ENCODE measurements at places on chromosomes 4 and X. TPM values are rescaled to one million over a fixed set of nuclear protein-coding genes. Genes with fewer than 3 reads are reported as not detected.

The DDX53 gene
- not detected for total RNA-seq

The MAGEA10 gene
- total RNA-seq: not detected

DNA sequence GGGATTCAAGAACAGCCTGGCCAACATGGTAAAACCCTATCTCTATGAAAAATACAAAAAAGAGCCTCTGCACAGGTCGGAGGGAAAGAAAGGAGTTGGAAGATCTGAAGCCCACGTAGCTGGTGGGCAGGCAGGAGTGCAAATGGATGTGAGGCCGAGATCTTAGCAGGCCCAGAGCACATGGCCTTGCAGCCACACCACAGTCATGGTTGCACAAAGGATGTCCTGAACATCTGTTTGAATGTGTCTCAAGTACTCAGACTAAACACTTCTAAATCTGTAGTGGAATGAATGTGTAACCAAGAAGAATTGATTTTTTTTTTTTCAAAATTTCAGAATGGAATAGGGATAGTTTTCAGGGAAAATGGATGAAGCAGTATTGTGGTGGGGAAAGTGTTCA, 10.8 kb downstream of the CA5B start:
- no peak overlapping the region for H3K27ac ChIP-seq
- peaks cover 3% of the 10 kb centered on the region for H3K4me1 ChIP-seq
- H3K36me3 ChIP-seq: no peaks in the 10 kb centered on the region
- H3K27me3 ChIP-seq: no peaks in the 10 kb centered on the region

- no peak for DNase-seq
- H3K4me3 ChIP-seq: no peak overlapping the region
- no peaks in the 10 kb centered on the region for H3K27me3 ChIP-seq
- H3K4me1 ChIP-seq: peaks cover 3% of the 10 kb centered on the region
Observed at GRCh38 chrX:134525086-134525792, 65.3 kb downstream of the HPRT1 start.

The CSAG2 gene
- total RNA-seq: not detected

- peaks cover 38% of the 10 kb centered on the region for H3K27me3 ChIP-seq
- no peak for DNase-seq
- peaks cover 9% of the 10 kb centered on the region for H3K4me1 ChIP-seq
- no peak overlapping the region for H3K27ac ChIP-seq
Observed at GRCh38 chrX:72128881-72129280, 2.8 kb downstream of the RTL5 start.

DNA sequence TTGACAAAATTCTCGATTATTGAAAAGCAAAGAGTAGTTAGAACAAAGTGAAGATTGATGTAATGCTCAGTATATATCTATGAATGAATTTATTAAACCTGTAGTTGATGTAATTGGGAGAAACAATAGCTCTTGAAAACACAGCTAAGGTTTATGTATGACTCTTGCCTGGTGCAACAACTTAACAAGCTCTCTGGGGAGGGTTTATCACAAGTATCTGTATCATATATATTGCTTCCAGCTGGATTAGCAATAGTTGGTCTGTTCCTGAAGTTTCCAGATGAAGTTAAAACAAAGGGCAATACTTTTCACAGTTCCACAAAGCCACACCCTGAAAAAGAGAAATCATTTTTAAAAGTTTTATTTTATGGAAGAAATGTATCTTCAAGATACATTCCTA, 91.4 kb downstream of the ARSJ start:
- no peaks in the 10 kb centered on the region for H3K4me1 ChIP-seq
- DNase-seq: no peak
- H3K4me3 ChIP-seq: no peak overlapping the region
- no peaks in the 10 kb centered on the region for H3K27me3 ChIP-seq

DNA sequence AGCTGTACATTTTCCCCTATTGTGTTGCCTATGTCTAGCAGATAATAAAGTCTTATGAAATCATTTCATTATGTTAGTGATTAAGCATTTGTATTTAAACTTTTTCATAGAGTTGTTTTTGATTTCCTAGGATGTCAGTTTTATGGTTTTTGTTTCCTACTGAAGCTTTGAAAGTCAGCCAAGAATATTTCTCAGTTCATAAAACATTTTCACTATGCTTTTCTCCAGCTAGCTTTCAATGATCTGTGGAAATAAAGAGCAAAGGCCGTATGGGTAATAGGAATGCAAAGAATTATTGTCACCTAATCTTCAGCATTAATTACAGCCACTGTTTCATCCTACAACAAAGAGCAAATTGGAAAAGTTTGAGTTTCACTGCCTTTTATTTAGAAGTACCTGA, 145.7 kb upstream of the NUDT6 start:
- H3K36me3 ChIP-seq: no peaks in the 10 kb centered on the region
- no peaks in the 10 kb centered on the region for H3K4me1 ChIP-seq
- no peak overlapping the region for H3K27ac ChIP-seq
- no peak for DNase-seq
- no peaks in the 10 kb centered on the region for H3K27me3 ChIP-seq

DNA sequence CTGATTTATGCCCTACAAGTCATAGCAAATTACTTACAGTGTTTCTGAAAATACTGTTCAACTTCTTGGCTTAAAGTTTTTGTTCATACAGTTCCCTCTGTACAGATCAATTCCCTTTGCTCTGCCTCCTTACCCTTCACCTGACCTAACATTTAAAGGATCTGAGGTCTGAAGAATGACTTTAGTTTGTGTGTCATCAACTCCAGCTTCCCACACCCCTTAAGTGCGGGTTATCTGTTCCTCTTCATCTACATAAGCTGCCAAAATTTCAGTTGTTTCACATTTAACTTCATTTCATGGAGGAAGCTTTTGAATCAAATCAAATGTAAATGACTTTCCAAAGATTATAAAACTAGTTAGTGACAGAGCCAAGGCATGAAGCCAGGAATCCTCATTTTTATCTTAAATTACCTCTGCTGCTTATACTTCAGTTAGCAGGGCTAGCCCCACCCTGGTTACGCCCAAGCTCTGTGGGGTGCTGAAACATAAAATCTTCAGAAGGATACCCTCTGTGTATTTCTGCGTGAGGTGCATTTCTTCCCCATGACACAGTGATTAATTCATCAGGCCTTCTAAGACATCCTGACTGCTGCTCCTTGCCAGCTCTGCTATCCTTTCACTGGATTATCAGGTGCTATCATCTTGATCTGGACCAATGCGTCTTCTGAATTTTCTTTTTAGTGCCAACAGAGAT, 16.5 kb downstream of the CXCL1 start:
- H3K27me3 ChIP-seq: no peaks in the 10 kb centered on the region
- H3K36me3 ChIP-seq: no peaks in the 10 kb centered on the region
- no peaks in the 10 kb centered on the region for H3K4me1 ChIP-seq

The SYTL5 gene
- total RNA-seq: 0.38 TPM

The PPP4R3C gene
- total RNA-seq: not detected

DNA sequence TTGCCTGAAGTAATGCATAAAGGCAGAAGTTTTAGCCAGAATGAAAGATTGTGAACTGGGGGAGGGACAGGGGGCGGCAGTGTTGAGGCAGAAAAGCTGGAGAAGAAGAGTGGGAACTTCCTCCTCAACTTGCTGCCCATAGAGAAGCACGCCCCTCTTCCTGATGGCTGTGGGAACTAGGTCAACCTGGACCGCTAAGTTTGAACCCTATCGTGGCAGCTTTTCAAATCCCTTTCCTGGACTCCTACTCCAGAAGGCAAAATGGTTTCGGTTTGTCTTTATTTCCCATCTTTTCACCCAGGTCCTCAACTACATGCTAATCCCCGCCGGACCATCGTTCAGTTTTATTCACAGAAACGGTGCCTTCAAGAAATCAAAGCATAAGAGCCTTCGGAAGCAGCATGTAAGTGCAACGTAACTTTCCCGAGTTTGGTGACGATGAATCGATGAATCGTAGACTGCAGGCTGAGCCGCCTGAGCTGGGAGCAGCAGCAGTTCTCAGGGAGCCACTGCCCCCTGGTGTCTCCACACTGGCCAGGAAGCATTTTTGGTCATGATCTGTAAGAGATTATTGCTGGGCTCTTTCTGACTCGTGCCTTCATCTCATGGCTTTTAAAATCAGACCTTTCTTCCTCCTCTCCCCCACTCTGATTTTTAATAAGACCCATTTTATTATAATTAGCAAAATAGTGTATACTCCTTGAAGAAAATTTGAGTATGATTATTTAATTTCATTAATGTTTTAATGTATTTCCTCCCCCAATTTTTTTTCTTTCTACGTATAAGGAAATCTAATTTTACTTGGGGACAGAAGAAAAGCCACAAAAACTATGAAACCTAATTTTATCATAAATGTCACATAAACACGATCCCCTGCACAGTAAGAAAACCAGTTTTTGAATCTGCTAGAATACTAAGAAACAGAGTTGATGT, 21.4 kb downstream of the SPINK2 start:
- DNase-seq: peak; percentile 57
- no peaks in the 10 kb centered on the region for H3K27me3 ChIP-seq
- no peaks in the 10 kb centered on the region for H3K4me1 ChIP-seq
- no peaks in the 10 kb centered on the region for H3K36me3 ChIP-seq
- no peak overlapping the region for H3K27ac ChIP-seq

The C4orf36 gene
- total RNA-seq: 1.5 TPM

DNA sequence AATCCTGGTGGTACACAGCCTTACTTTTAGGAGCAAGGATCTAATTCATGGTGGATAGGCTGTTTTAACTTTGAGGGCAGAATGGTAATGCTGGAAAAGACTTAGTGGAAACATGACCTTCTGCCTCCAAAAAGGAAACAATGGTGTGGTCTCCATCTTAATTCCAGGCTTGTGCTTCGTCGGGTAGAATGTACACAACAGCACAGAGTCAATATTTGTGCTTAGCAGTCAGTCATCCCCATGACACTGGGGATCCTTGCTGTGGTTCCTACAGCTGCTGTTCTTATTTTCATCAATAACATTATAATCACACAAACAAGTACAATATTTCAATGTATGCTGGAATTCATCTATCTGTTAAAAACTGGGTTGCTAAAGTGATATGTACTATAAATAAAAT, 104.4 kb downstream of the HHIP start:
- H3K4me1 ChIP-seq: no peaks in the 10 kb centered on the region
- no peaks in the 10 kb centered on the region for H3K36me3 ChIP-seq
- DNase-seq: no peak
- H3K27ac ChIP-seq: no peak overlapping the region
- H3K27me3 ChIP-seq: no peaks in the 10 kb centered on the region
- H3K4me3 ChIP-seq: no peak overlapping the region

The COQ2 gene
- 21.5 TPM for total RNA-seq

GRCh38 chrX:112051576-112051975, 31.0 kb downstream of the TRPC5 start:
- H3K4me3 ChIP-seq: no peak overlapping the region
- H3K36me3 ChIP-seq: no peaks in the 10 kb centered on the region
- H3K4me1 ChIP-seq: no peaks in the 10 kb centered on the region

DNA sequence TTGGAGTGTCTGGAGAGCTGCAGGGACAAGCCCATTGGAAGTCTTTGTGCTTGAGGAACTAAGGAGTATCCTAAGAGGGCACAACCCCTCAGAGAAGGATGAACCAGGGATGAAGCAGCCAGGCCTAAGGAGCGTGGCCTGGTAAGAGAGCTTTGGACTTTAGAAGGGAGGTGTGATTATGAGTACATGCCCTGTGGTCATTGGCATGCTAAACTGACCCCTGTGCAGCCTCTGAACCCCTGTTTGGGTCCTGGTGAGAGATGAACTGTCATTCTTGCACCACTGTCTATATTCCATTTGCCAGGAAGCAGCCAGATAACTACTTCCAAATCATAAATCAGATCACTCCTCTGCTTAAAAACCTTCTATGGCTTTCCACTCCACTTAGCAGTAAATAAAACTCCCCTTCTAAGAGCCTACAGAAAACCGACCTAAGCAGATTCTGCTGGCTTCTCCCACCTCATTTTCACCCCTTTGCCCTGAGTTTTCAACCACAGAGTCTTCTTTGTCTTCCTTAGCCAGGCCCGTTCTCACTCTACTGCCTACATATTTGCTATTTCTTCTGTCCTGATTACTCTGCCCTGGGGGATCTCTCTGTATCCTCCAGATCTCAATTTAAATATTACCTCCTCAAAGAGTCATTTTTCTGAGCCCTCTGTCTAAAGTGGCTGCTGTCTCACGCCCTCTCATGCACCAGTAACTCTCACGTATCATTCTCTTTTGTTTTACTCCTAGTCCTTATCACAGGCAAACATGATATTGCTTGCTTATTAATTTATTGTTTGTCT, 56.7 kb downstream of the MID1IP1 start:
- no peak overlapping the region for H3K27ac ChIP-seq
- no peaks in the 10 kb centered on the region for H3K36me3 ChIP-seq
- no peak for DNase-seq
- H3K27me3 ChIP-seq: no peaks in the 10 kb centered on the region
- H3K4me1 ChIP-seq: no peaks in the 10 kb centered on the region
- no peak overlapping the region for H3K4me3 ChIP-seq

DNA sequence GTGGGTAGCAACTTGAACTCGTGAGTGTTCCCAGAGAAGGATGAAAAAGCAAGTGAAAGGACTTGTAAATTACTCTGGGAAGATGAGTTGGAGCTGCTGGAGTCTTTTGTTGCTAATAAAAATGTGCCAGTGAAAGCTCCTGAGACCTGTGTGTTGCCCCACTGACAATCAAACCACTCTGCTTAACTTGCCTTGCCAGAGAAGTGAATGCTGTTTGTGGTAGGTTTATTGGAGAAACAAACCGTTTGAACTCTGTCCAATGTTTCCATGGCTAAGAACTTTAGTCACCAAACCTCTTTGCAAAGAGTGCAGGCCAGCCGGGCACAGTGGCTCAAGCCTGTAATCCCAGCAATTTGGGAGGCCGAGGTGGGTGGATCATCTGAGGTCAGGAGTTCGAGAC, 586.9 kb downstream of the PCDH7 start:
- H3K4me3 ChIP-seq: no peak overlapping the region
- no peaks in the 10 kb centered on the region for H3K4me1 ChIP-seq
- no peak for DNase-seq

DNA sequence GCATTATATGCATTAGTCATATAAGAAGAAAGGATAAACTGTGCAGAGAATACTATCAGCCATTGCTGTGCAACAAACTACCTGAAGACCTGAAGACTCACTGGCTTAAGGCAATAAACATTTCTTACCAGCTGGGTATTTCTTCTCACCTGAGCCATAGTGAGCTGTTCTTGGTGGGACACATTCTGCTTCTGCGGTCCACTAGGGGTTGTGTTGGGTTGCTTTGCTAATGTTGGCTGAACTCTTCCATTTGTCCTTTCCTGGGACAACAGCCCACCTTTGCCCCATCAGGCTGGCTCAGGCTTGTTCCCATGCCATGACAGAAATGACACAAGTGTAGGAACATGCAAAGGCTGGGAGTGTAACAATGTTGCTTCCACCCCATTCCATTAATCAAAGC, 388.6 kb downstream of the PCDH7 start:
- no peak overlapping the region for H3K4me3 ChIP-seq
- DNase-seq: no peak
- no peaks in the 10 kb centered on the region for H3K4me1 ChIP-seq

The SSX1 gene
- total RNA-seq: not detected

GRCh38 chrX:148960060-148960459, 459.6 kb downstream of the AFF2 start:
- DNase-seq: no peak
- H3K4me3 ChIP-seq: no peak overlapping the region
- H3K27me3 ChIP-seq: no peaks in the 10 kb centered on the region
- H3K4me1 ChIP-seq: no peaks in the 10 kb centered on the region
- H3K36me3 ChIP-seq: no peaks in the 10 kb centered on the region
- H3K27ac ChIP-seq: no peak overlapping the region
